ENCODE measurements at places on chromosomes 12 and 14.

DNA sequence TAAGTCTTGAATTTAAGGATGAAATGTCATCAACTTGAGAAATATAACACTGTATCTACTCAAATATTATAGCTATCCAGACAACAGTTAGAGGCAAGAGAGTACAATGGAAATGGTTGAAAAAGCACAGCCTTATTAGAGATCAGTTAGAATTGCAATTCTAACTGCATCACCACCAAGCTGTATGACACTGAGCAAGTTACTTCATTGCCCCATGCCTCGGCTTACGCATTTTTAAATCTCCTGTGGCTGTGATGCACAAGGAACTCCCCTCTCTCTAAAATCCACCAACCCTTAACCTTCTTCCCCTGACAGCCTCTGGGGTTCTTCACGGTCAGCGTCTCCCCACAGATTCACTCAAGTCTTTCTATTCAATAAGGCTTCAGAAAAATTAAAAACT lies 75.1 kb downstream of the MED13L start:
- no peak for DNase-seq

GRCh38 chr12:93922583-93923006 lies 225.8 kb upstream of the PLXNC1 start:
- no peak for DNase-seq

DNA sequence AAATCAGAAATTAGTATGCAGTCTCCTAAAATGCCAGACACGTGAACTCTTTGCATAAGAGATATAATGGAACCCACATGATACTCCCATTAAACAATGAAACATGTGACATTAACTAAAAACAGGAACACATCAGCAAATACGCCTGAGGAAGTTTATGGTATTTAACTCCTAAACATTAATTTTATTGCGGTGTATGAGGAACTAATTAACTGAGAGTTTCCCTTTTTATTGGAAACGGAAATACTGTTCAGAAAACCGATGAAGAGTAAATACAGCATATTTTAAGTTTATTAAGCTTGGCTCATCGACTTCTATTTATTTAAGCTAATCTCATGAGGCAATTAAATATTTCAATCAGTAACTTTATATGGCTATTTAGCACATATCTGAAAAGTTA lies 290.3 kb downstream of the SOX5 start:
- DNase-seq, result no peak

- DNase-seq, result no peak
Measured at GRCh38 chr12:75994069-75994740, 37.4 kb downstream of the PHLDA1 start.

DNA sequence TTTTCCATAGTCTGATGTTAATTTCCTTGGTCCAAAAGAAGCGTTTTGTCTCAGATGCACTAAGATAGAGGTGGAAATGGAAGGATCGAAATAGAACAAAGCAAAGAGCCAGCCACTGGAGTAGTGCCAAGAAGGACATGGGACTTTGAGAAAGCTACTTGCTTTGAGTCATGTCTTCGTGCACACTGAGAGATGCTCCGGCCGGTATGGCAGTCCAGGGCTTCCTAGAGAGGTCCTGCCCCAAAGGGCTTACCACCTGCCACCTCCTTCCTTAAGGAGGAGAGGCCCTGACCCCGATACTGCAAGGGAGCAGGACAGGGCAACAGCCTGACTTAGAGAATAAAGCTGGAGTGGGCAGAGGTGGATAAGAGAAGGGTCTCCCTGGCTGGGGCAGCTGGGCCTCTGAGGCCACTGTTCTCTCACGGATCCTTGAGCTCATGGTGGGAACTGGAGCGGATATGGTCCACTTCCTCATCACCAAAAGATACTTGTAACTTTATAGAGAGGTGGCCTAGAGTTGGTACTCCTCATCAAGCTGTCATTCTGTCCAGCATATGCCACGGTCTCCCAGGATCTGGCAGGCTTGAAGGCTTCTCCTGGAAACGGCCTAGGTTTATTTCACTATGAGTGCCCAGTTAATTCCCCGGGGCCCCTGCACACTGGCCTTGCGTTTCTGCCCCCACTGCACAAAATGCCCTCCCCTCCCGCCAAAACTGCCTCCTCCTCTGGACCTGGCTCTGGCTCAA lies 57.4 kb downstream of the FOXN3 start:
- DNase-seq, result no peak

DNA sequence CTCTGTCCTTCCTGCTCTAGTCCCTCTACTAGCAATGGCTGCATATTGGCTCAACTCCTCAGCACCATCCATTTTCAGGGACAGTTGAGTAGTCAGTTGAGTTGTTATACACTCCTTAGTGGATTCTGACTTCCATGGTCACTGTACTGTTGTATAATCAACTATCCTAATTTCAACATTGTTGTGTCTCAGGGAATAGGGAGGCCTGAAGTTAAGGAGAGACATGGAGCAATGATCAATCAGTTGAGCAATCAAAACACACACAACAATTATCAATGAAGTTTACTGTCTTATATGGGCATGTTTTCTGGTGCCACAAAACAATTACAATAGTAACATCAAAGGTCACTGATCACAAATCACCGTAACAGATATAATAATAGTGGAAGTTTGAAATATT lies 255.9 kb downstream of the KCNC2 start:
- DNase-seq, result no peak

DNA sequence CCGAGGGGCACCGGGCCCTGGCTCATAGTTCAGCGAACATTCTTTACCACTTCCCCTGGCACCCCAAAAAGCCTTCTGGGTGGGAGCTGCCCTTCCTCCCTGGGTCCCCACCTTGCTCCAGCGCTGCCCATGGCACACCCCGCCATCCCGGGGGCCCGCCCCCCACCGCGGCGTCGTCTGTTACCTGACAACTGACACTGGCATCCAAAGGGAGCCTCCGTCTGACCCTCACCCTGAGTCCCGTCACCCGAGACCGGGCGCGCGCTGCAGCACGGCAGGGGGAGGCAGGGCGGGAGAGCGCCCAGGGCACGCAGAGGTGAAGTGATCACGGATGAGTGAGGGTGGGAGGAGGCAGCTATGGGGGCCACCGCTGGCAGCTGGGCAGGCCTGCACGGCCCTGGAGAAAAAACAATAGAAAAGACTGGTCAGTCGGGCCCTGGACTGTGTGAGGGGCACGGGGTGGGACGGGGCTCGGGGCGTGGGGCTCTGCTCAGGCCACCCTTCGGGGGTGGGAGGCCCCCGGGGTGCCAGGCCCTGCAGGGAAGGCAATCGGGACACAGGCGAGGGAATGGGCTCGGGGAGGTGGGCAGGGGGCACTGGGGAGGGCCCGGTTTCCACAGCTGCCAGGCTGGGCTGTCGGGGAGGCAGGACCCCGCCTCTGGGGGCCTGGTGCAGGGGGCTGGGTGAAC lies 40.7 kb downstream of the BCL11B start:
- DNase-seq, result no peak

- no peak for DNase-seq
Measured at GRCh38 chr12:53214687-53215455, 7.8 kb upstream of the ITGB7 start.

GRCh38 chr12:55654511-55655214 lies 18.0 kb downstream of the OR10P1 start:
- no peak for DNase-seq

- DNase-seq, result no peak
Measured at GRCh38 chr12:12533238-12533829, 29.3 kb downstream of the DUSP16 start.

GRCh38 chr14:97517566-97518234 lies 720.5 kb downstream of the VRK1 start:
- DNase-seq, result no peak

DNA sequence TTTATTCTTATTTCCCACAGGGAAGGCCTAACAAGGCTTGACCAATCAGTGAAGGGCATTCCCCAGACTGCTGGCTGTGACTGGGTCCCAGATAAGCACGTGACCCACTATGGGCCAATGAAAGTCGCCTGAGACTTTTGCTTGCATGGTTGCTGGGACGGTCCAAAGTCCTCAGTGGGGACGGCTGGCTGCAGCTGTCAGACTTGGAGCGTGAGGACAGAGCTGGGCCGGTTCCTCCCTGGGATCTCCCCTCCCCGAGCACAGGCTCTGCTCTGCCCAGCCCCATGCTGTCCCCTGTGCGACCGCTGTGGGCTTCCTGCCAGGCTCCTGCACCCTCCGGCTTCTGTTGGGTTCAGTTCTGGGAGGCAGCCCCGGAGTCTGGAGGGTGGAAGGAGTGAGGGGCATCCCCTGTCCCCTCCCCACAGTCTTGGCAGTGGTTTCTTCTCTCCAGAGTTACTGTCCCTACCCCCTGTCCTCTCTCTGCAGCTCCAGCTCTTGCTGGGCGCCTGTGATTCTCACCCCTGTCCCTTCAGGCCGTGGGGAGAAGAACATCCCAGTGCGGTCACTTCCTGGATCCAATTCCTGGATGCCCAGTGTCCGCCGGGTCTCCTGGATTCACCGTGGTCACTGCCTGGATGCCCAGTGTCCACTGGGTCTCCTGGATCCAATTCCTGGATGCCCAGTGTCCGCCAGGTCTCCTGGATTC lies 50.1 kb downstream of the GALNT9 start:
- no peak for DNase-seq

DNA sequence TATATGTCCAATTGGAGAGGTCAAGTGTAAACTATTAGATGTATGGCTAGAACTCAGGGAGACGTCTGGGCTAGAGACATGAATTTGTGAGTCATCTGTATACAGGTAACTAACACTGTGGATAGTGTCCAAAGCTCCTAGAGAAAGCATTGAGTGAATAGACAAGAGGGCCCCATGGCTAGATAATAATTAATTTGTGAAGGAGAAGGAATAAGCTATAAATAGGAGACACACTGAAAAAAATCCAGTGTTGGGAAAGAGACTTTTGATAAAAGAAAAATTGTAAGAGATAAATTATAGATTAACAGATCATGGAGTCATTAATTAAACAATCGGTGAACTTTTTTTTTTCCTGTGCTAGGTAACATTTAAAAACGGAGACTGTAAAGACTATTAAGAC lies 326.6 kb upstream of the PRICKLE1 start:
- DNase-seq, result no peak

- peak; percentile 79 for DNase-seq
Measured at GRCh38 chr14:35406506-35407305, 2.2 kb upstream of the NFKBIA start.

GRCh38 chr14:26987744-26988363 lies 390.0 kb upstream of the NOVA1 start:
- DNase-seq, result peak; percentile 0

DNA sequence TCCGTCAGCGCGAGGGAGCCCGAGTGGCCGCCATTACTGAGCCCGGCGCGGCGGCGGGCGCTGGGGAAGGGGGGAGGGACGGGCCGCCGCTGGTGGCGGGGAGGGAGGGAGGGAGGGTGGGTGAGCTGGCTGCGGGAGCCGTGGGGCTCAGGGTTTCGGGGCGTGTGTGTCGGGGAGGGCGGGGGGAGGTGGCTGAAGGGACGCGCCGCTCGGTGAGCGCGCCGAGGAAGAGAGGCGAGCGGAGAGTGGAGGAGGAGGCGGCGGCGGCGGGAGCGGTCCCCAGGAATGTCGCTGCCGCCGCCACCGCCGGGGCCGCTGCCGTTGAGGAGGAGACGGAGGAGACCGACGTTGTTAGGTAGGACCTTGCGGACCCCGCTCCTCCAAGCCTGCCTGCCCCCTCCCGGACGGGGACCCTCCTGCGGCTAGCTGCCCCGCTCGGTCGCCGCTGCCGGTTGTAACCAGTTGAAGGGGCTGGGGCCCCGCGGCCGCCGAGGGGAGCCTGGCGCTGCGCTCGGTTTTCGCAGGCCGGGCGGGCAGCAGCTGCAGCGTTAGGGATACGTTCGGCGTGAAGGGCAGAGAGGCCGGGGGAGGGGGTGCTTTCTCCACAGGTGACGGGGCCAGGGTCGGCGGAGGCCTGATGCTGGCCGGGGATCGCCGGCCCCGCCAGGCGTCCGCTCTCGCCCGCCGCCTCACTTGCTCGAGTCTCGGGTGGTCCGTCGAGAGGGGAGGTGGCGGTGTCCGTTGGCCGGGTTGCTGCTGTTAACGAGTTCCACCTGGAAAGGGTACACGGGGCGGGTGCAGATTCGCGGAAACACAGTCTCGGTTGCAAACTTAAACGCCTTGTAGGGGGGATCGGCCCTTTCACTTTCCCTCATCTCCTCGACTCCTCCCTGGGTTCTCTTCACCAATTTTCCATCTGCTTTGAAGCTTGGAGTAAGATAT lies at the start of gene ARHGAP5:
Gene ARHGAP5, plus strand, starts transcription at position 224 of the 942 bp plus-strand sequence. CDS start 13,366 bp downstream, outside the sequence.
- DNase-seq, result peak; percentile 65

DNA sequence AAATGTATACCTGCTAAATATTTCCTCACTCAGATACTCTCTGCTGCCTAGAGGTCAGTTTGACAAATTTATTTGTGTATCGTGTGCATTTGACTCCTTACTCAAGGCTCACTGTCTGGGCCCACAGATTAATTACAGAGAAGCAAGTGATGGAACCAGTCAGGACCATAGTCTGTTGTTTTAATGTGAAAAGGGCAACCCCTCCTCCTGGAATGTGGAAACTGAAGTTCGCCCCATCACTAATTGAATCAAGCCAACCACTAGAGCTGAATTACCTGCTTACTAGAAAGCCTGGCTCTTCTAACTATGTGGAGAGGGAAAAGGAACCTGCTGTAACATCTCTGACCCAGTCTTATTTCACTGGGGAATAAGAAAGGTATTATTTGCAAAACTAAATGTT lies 199.9 kb upstream of the KRR1 start:
- no peak for DNase-seq

GRCh38 chr12:25056486-25057130 lies 107.7 kb upstream of the BCAT1 start:
- no peak for DNase-seq

DNA sequence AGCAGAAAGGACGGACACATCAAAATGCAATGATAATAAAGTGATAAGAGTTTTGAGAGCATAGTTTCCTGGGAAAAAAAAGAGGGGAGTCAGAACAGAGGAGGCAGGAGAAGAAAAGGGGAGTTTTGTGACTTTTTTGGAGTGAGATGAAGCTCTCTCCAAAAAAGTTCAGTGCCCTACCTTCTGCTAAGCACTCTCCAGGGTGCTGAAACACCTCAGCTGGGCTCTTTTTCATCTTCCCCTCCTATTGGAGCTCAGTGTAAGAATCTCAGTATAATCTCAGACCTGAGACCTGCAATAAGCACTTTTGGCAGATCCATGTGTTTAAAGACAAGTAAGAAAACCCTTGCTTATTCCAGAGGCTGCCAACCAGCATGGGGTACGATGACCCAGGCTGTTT lies 58.9 kb upstream of the SRRM4 start:
- peak; percentile 5 for DNase-seq

DNA sequence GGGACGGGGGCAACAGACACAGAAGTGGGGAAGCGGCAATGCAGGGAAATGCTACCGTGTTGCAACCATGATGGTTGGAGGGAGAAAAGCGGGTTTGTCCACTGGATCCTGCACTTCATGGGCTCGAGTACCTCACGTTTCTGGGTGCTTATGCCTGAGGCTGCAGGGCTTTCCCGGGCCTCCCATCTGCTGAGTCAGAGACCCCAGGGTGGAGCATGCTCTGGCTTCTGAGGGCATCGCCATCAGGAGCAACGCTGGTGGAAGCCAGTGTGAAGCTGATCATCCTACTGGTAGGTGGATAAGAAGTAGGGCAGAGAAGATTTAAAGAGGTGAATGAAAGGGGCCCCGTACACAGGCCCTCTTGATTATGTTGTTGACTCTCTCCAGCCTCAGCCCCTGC lies 5.0 kb upstream of the ADGRD1 start:
- no peak for DNase-seq

GRCh38 chr12:101599311-101599710 lies 4.5 kb downstream of the MYBPC1 start:
- no peak for DNase-seq

- peak; percentile 31 for DNase-seq
Measured at GRCh38 chr12:18868717-18869116, 130.8 kb downstream of the CAPZA3 start.

All from KBM-7 (cell line).